Hindlimb muscle (tissue), 1 donor: ENCODE measurements at places on chromosomes 5 and 9. TPM values are rescaled to one million over a fixed set of nuclear protein-coding genes. Genes with fewer than 3 reads are reported as not detected.

Gene PPP2R2B
- 1.2 TPM for polyA plus RNA-seq

Gene HNRNPH1
- 607 TPM for polyA plus RNA-seq

Gene CARD6
- 1.8 TPM for polyA plus RNA-seq

Gene PFN3
- polyA plus RNA-seq: not detected

Gene MEF2C
- polyA plus RNA-seq: 1,127 TPM

Gene AGXT2
- not detected for polyA plus RNA-seq

Gene MZB1
- 0.53 TPM for polyA plus RNA-seq

Gene PCDHGA3
- polyA plus RNA-seq: 1.0 TPM

Gene DOCK2
- 5.0 TPM for polyA plus RNA-seq

Gene ZNF879
- polyA plus RNA-seq: 3.4 TPM

Gene ISL1
- polyA plus RNA-seq: 0.28 TPM
